ENCODE measurements at places on chromosomes 13 and 19.

- no peak for DNase-seq
Measured at GRCh38 chr13:37429976-37430375, 168.6 kb downstream of the POSTN start.

- DNase-seq: no peak
Measured at GRCh38 chr13:75256922-75257321, 225.0 kb downstream of the TBC1D4 start.

- no peak for DNase-seq
Measured at GRCh38 chr13:74555276-74555625, 421.0 kb upstream of the KLF12 start.

DNA sequence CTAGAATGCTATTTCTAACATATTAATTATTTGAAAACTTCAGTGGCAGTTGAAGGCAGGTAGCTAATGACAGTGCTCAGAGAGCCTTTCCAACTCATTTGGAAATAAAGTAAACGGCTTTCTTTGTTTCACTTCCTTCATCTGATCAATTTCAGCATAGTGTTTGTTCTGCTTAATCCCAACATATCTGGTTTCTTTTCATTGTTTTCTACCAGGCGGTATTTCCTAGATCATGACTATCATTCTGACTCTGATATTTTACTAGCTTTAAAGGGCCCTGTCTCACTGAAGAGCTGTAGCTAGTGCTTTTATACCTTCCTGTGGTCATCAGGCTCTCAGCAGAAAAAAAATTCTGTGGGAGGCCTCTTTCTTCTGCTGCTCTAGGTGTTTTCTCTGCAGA is 178.6 kb downstream of the RBM26 start:
- no peak for DNase-seq

- DNase-seq: peak; percentile 67
Measured at GRCh38 chr13:74287724-74288169, 153.5 kb upstream of the KLF12 start.

DNA sequence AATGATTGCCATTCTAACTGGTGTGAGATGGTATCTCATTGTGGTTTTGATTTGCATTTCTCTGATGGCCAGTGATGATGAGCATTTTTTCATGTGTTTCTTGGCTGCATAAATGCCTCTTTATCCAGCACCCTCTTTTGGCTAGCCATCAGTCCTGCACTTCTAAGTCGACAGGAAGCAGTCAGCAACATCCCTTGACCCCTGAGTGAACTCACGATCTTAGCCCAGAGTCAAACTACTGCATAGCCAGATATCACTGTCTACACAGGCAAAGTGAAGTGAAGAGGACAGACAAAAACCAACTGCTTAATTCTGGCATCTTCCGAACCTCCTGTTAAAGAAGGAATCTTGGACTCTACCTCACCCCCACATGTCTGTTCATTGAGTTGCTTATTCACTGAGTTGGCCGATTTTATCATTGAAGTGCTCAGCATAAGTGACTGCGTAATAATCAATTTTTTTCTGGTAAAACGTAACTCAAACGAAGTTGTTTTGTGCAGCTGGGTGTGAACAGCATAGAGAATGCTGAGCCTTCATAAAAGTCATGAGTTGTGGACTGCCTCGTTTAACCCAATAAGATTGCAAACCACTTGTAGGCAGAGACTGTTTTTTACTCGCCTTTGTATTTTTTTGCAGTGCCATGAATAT is 304.2 kb downstream of the COG6 start:
- DNase-seq: no peak

DNA sequence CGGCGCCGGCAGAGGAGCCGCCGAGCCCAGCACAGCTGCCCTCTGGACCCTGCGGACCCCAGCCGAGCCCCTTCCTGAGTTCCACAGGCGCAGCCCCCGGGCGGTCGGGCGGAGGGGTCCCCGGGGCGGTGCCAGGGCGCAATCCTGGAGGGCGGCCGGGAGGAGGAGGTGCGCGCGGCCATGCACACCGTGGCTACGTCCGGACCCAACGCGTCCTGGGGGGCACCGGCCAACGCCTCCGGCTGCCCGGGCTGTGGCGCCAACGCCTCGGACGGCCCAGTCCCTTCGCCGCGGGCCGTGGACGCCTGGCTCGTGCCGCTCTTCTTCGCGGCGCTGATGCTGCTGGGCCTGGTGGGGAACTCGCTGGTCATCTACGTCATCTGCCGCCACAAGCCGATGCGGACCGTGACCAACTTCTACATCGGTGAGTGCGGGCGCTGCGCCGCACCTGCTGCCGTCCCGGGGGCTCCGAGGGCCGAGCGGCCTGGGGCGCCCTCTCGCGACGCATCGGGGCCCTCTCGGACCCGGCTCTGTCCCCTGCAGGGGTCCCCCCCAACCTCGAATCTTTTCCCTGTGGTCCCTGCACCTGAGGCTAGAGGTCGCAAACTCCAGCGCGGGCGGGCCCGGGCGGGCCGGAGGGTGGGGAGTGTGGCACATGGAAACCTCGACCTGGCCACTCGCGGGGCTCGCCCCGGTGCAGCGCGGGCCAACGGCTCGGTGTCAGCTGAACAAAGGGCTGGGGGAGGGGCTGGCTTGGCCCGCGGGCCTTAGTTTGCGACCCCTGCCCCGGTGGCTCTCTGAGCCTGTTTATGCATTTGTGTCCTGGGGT is at the start of gene KISS1R:
KISS1R (plus strand) TSS at position 11 of the 829 bp plus-strand sequence; CDS start at position 181, 170 bp downstream.
- DNase-seq: peak; percentile 77

DNA sequence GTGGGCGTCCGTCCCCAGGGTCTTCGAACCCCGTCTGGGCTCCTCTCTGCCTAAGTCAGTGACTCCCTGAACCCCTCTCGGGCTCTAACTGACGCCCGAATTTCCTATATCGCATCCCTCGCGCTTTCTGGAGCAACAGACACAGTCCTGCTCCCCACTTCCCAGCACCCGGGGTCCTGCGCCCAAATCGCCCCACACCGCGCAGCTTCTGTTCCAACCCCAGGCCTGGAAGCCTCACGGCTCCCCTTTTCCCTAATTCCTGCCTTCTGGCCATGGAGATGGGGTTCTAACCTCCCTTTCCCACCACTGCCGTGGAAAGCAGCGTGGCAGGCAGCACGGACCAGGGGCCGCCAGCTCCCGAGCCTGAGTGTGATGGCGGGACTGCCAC is 1.6 kb upstream of the GRTP1 start:
- DNase-seq: no peak

GRCh38 chr13:109743706-109744453 is 42.5 kb downstream of the IRS2 start:
- DNase-seq: peak; percentile 87

DNA sequence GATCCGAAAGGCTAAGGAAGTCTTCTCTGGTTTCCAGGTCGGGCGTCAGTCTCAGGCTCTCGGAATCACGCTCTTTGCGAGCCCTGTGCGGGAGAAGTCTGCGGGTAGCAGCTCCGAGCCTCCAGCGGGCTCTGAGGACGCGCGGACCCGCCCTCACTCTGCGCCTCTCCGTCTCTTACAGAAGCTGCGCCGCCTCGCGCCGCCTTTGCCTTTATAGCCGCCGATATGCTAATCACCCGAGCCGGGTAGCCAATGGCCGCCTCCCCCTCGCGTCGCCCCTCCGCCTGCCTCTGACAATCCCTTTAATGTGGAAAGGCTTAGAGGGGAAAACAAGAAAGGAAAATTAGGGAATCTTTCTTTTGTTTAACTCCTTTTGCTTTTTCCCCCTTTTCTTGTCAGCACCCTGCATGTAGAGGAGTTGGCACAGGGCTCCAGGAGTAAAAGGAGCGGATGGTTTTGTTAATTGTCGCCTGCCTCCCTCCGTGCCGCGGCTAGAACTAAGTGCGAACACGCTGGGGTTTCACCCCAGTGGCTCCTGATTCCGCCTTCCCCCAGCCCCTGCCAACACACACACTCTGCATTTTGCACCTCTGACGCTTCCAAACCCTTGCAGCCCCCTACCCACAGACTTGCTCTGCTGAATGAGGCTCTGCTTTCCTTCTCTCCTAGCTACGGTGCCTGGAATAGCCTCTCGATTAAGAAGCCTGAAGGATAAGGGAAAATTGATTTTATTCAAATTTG is at the start of gene PCDH8:
PCDH8 (minus strand) TSS at position 186 of the 741 bp plus-strand sequence. CDS start 204 bp downstream, outside the sequence.
- DNase-seq: peak; percentile 92

GRCh38 chr19:52237197-52237596 is 32.2 kb upstream of the ZNF766 start:
- DNase-seq: no peak

- DNase-seq: peak; percentile 37
Measured at GRCh38 chr13:113404366-113404722, 40.4 kb upstream of the GRTP1 start.

- no peak for DNase-seq
Measured at GRCh38 chr13:80235967-80236302, 105.0 kb downstream of the SPRY2 start.

DNA sequence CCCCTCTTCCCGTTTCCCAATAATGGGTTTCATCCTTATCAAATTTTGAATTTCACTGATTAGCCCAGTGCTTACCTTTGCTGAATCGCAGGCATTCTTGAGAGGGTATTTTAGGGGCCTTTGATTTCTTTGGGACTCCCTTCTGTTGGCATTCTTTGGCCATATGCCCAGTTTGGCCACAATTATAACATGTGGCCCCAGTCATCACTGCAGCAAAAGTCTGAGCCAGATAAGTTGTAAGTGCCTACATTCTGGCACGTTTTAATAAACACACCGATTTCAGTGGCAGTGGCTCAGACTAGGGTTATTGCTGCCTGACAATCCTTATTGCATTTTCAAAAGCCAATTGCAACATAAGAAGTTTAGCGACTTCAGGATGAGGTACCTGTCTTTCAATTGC is 41.4 kb downstream of the ZNF726 start:
- no peak for DNase-seq

DNA sequence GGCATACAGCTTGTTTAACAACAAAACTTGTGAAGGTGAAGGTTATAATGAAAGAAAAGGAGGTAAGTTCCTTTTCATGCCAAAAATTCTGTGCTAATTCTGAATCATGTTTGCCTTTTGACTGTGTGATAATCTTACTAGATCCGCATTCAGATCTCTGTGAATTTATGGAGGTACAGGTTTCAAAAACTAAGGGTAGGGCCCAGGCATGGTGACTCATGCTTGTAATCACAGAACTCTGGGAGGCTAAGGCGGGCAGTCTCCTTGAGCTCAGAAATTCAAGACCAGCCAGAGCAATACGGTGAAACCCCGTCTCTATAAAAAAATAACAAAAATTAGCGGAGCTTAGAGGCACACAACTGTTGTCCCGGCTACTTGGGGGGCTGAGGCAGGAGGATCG is 45.9 kb downstream of the PCDH9 start:
- no peak for DNase-seq

DNA sequence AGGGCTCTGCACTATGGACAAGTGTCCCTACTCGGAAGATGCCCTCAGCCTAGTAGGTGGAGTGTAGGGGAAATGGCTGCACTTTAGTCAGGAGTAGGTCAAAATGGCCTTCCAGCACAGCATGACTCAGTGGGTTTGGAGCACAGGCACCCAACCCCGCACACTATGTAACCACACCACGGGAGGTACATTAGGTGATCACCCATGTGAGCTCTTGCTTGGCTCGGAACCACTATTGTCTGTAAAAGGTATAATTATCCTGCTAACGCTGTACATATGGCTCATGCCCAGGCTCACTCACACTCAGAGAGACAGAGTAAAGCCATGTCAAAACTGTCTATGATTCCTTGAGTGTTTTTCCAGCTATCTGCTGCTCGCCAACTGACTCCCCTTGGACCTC is 156.9 kb upstream of the DACH1 start:
- no peak for DNase-seq

- DNase-seq: no peak
Measured at GRCh38 chr19:2460245-2460644, 3.5 kb upstream of the LMNB2 start.

DNA sequence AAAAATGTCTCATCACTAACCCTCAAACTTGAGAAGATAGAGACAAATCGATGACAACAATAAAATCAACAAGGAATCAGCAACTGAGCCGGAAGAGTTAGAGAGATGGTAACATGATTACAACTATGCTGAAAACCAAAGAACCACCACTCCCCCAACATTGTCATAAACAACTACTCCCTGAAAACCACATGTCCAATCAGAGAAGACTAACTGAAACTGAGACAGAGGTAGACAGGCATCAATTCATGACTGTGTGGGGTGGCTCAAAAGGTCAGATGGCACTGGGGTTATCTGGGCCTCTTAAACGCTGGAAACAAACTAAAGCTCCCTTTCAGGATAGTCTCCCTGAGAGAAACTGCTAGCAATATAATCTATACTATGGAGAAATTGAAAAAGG is 488.8 kb downstream of the KCTD12 start:
- DNase-seq: no peak

GRCh38 chr13:32852526-32852925 is 163.7 kb upstream of the KL start:
- DNase-seq: no peak

DNA sequence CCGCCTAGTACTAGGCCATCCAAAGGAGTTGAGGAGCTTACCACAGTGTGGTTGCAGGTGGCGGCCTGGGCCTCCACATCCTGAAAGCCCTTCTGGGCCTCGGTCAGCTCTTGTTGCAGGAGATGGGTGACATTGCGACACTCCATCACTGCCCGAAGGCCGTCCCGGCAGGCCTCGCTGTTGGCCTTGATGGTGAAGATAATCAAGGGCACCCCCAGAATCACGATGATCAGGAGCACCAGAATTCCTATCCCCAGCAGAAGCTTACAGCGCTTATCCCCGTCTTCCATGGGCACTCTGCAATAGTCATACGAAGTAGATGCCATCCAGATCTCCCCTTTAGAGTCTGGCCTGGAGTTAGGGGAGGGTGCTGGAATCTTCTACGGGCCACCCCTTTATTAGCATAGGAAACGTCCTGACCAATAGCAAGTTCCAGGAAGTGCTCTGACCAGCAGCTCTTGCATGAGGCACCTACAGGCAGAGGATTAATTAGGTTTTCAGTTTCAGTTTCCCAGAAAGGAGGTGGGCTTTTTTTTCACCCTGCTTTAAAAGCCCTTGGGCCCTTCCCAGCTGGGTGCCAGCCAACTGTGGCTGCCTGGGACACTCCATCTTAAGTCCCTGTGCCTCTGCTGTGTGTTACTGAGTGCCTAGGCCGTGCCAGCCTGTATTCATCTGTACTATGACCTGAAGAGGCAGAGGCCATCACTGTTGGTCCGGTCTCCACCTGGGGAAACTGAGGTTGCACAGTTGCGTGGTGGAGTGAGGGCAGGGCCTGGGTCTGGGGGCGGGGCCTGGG is at the start of gene BST2:
BST2 (minus strand) TSS at position 381 of the 796 bp plus-strand sequence; CDS start at position 326, 55 bp downstream.
- no peak for DNase-seq

GRCh38 chr13:98370806-98371515 is 193.9 kb upstream of the RNF113B start:
- no peak for DNase-seq

- DNase-seq: no peak
Measured at GRCh38 chr13:110480161-110480560, 81.4 kb downstream of the RAB20 start.

- DNase-seq: no peak
Measured at GRCh38 chr19:44892932-44893331, 1.9 kb downstream of the TOMM40 start.

GRCh38 chr19:56637976-56638555 is 4.9 kb upstream of the SMIM17 start:
- DNase-seq: peak; percentile 85

GRCh38 chr19:12117201-12117970 is 22.8 kb downstream of the ZNF20 start:
- no peak for DNase-seq
